Colonic mucosa (tissue), 4 donors: ENCODE measurements at places on chromosomes 1 and 21.
A peak's percentile ranks its signal among the peaks of the same experiment; 100 is the strongest.

- DNase-seq: no peak
Observed at GRCh38 chr1:222844411-222844779, 29.6 kb downstream of the DISP1 start.

GRCh38 chr1:55289614-55290013, 74.5 kb upstream of the USP24 start:
- no peak for DNase-seq

DNA sequence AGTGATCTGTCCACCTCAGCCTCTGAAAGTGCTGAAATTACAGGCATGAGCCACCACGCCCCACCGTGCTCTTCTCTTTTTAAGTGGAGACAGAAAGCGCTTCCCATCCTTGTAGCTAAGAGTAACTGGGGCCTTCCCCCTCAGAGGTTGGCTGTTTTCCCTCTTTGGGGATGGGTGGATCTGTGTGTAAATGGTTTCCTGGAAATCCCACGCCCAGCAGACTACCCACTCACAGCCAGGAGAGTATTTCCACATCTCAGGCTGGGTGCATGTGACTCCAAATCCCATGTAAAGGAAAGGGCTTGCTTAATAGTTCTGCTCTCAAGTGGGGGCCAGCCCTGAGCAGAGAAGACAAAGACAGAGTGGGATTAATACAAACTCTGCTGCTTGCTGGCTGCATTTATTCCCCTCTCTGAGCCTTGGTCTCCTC, 19.6 kb upstream of the TCEA3 start:
- peak; percentile 66 for DNase-seq

DNA sequence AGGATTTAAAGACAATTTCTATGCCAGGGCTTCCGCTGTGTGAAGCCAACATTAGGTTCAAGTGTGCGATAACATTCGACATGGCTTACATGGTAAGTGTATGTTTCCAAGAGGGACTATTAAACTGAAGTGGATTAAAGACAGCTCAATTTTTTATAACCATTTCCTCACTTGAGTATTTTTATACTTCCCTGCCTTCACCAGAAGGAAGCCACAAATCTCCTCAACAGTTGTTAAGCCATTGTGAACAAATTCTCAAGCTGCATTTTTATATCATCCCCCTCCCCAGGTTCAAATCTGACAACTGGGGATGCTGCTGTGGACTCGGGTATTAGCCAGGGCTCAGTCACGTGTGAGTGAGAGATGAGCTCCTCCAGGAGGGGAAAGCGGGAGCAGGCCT, 116.3 kb downstream of the RHOU start:
- DNase-seq: peak; percentile 10

DNA sequence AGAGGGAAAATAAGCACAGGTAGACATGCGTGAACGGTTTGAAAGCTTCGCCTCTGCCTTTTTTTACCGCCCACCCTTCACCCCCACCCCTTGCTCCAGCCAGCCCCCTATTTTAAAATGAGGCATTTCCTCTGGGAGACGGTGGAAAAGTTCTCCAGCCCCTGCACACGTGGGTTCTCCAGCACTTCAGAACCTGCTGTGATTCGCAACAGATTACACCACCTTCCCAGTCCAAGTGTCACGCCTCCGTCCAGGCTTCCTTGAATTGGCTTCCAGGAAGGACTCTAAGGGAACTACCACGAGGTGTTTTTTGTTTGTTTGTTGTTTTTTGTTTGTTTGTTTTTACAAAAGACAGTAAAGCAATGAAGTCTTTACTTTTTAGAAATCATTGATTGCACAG, 2.6 kb downstream of the LRRC7 start:
- DNase-seq: no peak

- DNase-seq: no peak
Observed at GRCh38 chr1:106439475-106439874, 617.0 kb upstream of the PRMT6 start.

DNA sequence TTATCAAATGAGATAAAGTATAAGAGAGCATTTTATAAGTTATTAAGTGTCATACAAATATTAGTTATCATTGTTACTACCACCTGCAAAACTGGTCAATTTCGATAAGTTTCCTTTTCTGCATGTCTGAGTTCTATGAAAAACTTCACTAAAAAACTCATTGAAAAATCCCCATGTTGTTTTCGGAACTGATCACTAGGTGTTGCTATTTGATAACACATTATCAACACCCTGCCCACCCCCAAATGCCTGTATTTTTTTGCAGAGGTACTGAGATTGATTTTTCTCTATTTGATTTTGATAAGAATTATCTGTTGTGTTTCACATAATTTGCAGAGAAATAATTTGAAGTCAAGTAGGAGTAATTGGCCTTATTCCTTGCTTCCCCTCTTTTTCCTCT, 22.1 kb upstream of the DISP1 start:
- DNase-seq: no peak

- no peak for DNase-seq
Observed at GRCh38 chr21:37732927-37733326, 183.3 kb downstream of the KCNJ6 start.

DNA sequence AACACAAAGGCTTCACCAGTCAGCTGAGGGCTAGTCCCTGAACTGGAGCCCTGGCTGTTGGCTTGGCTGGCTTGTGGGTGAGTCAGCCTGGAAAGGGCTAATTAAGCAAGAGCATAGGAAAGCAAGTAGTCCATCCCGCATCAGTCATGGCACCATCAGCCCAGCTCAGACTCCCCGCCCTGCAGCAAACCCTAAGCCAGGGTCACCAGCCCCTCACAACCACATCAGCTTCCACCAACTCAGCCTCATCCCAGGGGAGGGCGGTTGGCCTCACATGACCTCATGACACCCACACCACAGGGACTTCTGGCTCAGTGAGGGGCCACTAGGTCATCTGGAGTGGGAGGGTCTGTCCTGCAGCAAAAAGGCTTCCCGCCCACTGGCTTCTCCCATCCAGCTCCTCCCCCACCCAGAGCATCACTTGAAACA, 7.0 kb upstream of the SPATC1L start:
- DNase-seq: peak; percentile 18

DNA sequence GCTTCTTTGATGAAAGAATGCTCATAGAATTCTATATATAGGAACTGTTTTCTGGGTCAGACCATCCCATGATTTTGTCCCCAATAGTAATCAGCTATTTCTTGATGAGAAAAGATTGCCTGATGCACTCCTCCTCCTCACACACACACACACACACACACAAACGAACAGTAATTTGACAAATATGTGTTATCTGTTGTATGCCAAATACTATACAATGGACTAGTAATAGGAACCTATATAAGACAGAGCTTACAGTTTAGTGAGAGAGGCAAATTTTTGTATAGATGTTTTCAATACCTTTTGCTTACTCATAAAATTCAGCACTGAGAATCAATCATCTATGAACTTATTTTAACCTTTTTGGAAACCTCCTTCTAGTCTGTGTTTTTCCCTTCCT, 76.8 kb downstream of the PLA2G4A start:
- DNase-seq: no peak

DNA sequence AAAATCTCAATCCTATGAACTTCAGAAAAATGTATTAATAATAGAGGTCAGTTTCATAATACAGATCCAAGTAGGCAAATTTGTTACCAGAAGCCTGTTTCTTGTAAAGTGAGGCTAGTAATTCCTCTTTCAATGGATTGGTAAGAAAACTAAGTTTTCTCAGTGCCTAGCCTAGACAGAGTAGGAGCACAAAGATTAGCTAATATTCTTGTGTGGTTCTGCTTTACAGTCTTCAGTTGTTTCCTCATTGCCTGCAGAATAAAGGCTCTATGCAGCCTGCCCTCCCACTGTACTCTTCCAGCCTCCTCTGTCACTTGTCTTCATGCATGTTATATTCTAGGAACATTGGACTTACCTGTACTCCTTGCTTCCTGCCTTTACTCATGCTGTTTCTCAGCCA, 2.4 kb upstream of the PPP1R15B start:
- DNase-seq: peak; percentile 10

- no peak for DNase-seq
Observed at GRCh38 chr1:202249846-202250245, 56.2 kb downstream of the LGR6 start.

DNA sequence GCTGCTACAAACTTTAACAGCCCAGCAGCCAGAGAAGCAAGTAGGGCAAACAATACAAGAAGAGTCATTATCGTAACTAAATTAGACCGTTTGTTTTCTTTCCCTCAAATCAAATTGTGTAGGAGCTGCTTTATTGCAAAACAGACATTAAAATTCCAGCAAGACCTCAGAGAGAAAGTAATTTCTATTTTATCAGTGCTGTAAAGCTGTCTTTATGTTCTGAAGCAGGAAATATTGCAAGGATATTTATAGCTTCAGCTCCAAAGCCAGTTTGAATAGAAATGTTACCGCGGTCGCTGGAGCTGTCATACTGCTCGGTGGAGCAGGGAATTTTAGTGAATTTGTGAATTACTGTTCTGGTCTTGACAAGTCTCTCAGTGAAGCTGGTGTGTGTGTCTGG, 503.8 kb upstream of the PLXNA2 start:
- no peak for DNase-seq

DNA sequence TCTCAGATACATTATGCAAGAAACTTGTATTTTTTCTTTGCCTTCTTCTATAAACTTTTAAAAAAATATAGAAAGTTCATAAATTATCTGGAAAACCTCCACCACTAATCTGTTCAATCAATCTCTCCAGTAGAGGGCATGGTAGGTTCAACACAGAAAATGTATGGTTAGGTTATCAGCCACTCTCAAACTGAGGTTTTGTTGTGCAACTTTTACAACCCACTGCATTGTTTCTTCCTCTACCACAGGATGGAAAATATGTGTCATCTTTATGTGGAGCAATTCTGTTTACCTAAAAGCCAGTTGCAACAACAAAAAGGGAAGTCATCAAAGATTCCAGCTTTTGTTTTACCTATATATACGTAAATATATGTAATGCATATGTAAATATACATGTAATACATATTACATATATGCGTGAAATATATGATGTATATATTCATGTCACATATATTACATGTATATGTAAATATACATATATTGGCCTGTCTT, 3.0 kb upstream of the RGS2 start:
- peak; percentile 46 for DNase-seq

- DNase-seq: no peak
Observed at GRCh38 chr1:77796695-77797405, 17.4 kb downstream of the MIGA1 start.

- no peak for DNase-seq
Observed at GRCh38 chr1:231161667-231162296, at the start of gene TRIM67. TRIM67 (plus strand) TSS chr1:231162058; CDS start chr1:231162970, 912 bp downstream.

- peak; percentile 72 for DNase-seq
Observed at GRCh38 chr1:71823708-71824305, 458.5 kb downstream of the NEGR1 start.

DNA sequence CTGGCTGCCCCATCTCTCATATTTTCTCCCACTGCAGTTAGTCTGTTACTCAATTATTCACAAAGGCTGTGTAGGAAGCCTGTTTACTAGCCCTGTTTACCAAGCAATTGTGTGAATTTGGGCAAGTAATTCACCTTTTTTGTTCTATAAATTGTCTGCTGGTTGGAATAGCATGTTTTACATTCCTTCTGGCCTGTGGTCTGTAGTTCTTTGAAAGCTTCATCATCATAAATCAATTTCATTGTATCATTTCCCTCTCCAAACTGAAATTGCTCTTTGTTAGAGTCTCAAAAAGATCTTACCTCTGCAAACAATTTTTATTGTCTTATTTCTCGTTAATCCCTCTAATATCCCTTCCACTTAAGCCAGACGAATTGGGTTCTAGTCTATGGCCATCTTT, 1059.5 kb upstream of the ADGRL4 start:
- no peak for DNase-seq

DNA sequence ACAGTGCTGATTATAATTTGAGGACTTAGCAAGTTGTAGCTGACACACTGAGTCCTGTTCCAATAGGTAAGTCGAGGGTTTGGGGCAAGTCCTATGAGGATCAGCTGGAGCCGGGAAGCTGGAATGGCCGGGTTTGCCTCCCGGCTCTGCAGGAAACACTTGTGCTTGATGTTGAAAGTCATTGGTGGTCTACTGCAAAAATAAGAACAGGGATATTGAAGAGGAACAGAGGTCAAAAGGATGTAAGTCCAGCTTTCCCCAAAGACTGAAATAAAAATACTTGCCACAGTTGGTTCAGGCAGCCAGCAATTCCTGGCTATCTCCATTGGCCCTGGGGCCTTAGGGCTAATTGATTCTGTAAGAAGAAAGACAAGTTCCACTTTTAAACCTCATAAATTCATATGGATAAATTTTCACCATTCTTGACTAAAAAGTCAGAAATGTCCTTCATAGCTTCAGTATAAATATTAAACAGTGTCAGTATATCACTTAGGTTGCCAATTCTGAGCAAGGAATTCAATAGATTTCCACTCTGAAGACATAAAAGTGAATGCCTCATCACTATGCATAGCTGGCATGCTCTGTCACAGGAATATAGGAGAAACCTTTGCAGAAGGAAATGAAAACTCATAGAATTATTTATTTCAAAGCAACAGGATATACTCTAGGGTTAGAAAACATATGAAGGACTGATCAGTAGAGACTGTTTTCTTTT, 165.2 kb downstream of the AK5 start:
- no peak for DNase-seq

DNA sequence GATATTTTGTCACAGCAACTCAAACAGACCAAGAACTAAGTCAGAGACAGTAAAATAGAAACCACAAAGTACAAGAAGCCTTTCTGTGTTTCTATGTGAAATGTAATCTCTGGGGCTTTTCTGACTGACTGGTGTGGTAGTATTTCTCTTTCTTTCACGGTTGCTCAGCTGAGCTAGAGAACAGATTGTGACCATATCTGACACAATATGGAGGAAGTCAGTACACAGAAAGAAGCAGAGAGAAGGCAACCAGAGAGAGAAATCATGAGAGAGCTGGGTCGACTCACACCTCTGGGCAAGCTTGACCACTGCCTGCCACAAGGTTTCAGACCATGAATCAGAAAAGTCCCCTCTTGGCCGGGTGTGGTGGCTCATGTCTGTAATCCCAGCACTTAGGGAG, 208.9 kb upstream of the GREM2 start:
- no peak for DNase-seq

GRCh38 chr1:62989497-62989896, 205.6 kb downstream of the ATG4C start:
- no peak for DNase-seq

- DNase-seq: peak; percentile 16
Observed at GRCh38 chr21:45539046-45539795, 3.0 kb downstream of the SLC19A1 start.

GRCh38 chr21:26405735-26406361, 167.2 kb downstream of the CYYR1 start:
- no peak for DNase-seq

DNA sequence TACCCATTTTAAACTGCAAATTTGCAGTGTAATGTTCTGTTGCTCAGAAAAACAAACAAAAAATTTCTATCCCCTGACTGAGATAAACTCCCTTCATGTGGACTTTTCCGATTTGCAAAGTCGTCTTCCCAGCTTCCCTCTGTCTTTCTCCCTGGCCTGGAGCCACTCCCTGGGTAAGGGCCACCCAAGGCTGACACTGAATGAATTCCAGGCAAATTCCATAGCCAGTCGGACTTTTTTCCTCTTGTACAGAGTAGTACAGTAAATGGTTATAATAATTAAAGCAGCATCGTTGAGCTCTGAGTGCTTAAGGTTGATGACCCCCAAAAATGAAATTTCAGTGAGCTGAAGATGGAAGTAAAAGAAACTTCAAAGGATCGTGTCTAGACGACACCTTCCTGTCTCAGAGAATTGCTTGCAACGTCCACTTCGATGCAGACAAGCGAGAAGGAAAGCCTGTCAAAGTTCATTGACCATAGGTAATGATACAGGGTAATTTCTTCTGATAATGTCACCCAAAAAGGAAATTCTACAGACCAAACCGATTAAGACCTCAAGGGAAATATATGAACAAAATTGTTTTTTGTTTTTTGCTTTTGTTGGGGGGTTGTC, 33.6 kb upstream of the LHX8 start:
- no peak for DNase-seq

GRCh38 chr1:55244476-55245099, 29.4 kb upstream of the USP24 start:
- DNase-seq: no peak
